Stimulated activated CD4-positive, alpha-beta T cell treated with anti-CD3 and anti-CD28 coated beads, TNF-alpha, amount 100 ng/mL, for 24 hours (primary cell): ENCODE measurements at places on chromosomes 16 and 17.

- no peak for DNase-seq
Observed at GRCh38 chr17:31309556-31309955, 4.3 kb downstream of the EVI2B start.

GRCh38 chr17:6893382-6894205 is 62.1 kb upstream of the TEKT1 start:
- DNase-seq = no peak

DNA sequence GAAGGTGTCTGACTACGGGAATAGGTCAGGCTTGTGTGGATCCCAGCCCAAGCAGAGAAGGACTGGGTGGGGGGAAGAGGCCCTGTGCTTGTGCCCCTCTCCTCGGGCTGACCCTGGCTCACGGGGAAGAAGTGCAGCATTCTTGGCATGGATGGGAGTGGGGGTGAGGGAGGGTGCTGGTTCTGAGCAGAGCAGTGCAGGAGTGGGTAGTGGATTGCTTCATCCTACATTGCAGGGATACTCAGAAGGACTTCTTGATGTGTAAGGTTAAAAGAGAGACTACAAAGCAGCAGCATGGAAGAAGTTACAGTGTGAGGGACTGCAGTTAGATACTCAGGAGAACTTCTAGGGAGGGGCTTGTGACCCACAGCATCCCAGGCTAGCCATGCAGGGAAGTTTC is 2.1 kb downstream of the ARHGAP23 start:
- no peak for DNase-seq

GRCh38 chr17:12089809-12090384 is 69.2 kb downstream of the MAP2K4 start:
- no peak for DNase-seq

- no peak for DNase-seq
Observed at GRCh38 chr16:30949650-30950515, 1.0 kb downstream of the ORAI3 start.

DNA sequence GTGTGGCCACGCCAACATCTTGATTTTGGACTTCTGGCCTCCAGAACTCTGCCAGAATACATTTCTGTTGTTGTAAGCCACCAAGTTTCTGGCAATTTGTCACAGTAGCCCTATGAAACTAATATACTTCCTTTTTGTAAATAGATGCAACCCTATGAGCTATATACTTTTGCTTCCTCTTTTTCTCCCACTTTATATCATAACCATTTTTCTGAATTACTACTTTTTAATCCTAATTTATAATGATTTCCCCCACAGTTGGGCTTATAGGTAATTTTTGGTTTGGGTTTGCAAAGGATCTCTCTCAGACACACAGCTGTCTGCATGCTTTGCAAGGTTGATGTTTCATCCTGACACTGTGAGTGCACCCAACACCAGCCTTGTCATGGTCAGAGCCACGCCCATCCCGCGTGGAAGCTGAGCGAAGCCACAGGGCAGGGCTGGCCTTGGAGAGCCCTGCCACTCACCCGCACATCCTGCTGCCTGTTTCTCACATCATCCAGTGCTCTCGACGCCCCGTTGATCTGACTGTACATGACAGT is 5.8 kb downstream of the TRIM25 start:
- no peak for DNase-seq

DNA sequence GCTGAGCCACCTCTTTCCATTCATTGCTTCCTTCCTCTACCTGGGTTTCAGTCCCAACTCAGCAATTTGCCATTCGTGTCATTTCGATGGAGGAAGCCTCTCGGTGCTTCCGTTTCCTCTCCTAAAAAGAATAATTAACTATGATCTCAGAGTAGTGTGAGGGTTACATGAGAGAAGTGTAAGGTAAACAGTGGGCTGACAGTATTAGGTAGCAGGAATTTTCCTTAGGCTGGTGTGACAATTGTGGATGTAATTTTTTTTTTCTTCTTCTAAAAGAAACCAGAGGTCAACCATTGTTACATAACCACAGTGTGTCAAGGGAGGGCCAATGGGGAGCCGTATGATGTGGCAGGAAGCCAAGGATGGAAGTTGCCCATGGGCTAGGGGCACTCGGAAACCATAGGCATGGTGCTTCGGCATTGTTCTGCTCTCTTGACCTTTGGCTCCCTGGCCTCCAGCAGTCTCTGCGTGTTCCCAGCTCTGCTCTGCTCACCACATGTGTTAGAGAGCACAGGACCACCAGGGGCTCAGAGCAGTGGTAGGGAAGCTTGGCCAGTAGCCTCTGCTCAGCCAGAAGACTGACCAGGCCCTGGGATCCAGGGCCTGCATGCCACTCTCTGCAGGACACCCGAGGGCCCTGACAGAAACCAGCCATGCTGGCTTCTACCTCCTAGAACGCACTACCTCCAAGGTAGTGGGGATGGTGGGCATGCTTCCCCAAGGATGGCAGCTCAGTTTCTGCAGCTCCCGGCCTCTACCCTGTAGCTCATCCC is 2.0 kb upstream of the TOP2A start:
- no peak for DNase-seq
